ENCODE measurements at places on chromosomes 7 and 10.

DNA sequence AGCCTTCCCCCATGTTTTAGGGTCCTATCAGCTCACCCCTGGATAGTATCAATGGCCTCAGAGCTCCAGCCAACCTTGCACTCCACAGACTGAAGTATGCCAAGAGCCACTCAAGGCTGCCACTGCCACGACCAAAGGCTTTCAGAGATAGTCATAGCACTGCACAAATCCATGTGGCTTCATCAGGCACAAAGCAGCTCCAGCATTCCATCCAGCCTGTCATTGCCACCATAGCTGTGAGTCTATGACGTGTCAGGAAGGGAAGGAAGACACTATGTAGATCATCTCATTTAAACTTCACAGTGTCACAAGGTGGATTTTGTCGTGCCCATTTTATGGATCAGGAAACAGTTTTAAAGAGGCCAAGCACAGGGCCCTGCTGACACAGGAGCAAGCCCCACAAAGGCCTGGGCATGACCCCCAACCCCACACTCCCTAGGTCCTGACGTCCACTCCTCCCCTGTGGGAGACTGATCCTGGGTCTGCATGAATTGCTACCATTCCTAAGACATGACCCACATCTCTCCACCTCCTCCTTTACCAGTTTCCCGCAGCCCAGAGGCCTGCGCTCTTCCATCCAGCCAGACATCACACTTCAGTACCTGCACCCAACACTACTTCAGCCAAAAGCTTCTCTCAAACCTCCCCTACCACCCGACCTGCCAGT, 119.4 kb downstream of the DIP2C start:
- DNase-seq, result no peak

DNA sequence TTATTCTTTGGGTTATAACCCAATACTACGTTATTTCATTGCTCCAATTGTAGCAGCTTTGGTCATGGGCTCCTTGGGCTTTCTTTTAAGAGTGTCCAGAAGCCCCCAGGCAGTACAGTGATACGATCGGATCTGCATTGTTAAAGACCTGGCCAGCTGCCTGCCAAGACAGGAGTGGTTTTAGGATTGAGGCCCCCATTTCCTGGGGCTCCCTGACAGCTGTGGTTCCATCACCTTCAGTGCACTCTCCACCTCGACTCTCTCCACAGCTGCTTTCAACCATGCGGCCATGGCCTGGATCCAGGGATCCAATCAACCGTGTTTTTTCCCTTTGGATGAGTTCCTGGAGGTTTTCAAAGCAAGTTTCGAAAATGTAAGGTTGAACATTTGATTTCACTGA, 123.4 kb upstream of the BTBD16 start:
- DNase-seq, result no peak

DNA sequence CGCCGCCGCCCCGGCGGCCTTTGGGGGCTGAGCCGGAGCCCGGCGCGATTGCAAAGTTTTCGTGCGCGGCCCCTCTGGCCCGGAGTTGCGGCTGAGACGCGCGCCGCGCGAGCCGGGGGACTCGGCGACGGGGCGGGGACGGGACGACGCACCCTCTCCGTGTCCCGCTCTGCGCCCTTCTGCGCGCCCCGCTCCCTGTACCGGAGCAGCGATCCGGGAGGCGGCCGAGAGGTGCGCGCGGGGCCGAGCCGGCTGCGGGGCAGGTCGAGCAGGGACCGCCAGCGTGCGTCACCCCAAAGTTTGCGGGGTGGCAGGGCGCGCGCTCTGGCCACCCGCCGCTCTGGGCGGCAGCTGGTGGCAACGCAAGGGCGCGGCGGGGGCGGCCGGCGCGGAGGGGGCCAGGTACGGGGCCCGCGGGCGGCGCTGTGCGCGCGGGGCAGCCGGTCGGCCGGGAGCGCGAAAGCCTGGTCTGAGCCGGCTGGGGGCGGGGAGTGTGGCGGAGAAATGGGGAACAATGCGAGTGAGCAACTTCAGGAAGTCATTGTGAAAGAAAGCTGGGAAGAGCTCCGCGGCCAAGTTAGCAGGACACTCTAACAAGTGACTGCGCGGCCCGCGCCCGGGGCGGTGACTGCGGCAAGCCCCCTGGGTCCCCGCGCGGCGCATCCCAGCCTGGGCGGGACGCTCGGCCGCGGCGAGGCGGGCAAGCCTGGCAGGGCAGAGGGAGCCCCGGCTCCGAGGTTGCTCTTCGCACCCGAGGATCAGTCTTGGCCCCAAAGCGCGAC, at the start of gene IKZF1:
Gene IKZF1 (plus strand): TSS at position 588 of the 782 bp plus-strand sequence. CDS start 14,346 bp downstream, outside the sequence.
- no peak for DNase-seq

DNA sequence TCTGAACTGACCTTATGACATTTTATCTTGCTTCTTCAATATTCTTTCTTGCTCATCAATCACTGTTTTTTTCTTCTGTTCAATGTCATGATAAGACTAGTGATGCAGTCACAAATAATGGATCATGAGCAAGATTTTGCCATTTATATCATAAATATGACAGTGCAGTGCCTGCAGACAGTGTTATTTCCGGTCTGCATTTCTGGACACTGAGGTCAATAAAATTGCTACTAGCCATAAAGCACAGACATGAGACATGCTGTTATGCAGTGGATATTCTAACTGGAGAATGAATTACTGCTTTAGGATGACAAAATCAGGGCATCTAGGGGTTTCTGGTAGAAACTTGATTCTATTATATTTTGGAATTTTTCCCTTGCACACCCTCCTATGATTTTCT, 1509.7 kb upstream of the LRRTM3 start:
- DNase-seq, result no peak

- DNase-seq, result no peak
Observed at GRCh38 chr7:111083413-111083812, 7.5 kb upstream of the LRRN3 start.

- DNase-seq, result no peak
Observed at GRCh38 chr10:97975598-97975997, 54.8 kb downstream of the CRTAC1 start.

DNA sequence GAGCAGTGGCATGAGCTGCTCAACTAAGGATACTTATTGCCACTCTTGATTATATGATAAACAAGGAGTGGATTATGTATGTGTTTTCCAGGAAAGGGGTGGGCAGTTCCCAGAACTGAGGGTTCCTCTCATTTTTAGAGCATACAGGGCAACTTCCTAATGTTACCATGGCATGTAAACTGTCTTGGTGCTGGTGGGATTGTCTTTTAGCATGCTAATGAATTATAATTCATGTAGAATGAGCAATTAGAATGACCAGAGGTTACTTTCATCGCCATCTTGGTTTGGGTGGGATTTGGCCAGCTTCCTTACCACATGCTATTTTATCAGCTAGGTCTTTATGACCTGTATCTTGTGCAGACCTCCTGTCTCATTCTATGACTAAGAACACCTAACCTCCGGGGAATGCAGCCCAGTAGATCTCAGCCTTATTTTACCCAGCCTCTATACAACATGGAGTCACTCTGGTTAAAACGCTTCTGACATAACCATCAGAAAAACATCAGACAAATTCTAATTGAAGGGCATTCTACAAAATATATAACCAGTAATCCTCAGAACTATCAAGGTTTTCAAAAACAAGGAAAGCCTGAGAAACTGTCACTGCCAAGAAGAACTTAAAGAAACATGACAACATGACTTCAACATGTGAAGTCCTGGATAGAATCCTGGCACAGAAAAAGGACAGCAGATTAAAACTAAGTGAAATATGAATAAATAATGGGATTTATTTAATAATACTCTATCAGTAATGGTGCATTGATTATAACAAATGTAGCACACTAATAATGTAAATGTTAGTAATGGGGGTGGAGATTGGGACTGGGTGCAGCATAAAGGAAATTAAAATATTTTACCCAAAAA, 365.0 kb downstream of the SEMA3D start:
- no peak for DNase-seq

DNA sequence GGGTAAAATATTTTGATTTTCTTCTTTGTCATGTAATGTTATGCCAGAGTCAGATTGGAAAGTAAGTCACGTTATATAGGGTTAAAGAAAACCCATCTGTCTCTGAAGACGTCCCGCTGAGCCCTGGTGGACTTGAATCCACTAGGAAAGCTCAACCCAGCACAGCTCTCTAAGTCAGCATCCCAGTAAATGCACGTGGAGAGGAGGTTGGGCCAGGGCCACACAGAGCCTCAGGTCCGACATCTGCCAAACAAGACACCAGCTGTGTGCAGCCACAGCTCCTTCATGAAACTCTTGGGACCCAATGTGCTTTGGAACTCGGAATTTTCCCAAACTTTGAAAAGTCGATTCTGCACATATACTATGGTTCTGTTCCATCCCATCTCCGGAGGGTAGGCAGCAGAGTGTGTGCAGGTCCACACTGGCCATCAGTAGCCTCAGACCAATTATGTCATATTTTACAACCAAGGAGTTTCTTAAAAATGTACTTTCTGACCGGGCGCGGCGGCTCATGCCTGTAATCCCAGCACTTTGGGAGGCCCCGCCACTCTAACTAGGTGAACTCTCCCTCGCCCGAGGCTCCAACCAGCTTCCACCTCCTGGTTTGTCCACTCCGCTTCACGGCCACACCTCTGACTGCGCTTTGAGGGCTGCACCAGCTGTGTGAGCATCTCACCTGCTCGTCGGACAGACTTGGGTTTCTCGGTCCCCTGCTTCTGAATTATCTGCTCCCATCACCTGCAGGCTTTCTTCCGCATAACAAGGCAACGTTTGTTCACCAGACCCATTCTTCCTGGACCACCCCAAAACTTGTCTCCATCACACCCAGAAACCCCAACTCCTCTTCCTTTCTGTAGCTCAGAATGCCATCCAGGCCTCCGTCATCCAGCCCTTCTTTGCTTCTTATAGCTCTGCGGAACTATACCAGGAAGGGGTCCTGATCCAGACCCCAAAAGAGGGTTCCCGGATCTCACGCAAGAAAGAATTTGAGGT, 29.7 kb upstream of the DNAJB6 start:
- DNase-seq, result no peak

GRCh38 chr7:43891069-43891955, 15.1 kb downstream of the URGCP start:
- no peak for DNase-seq

GRCh38 chr10:89540420-89540949, 5.1 kb upstream of the SLC16A12 start:
- DNase-seq, result no peak

- no peak for DNase-seq
Observed at GRCh38 chr10:126160971-126161630, 227.2 kb downstream of the ADAM12 start.

DNA sequence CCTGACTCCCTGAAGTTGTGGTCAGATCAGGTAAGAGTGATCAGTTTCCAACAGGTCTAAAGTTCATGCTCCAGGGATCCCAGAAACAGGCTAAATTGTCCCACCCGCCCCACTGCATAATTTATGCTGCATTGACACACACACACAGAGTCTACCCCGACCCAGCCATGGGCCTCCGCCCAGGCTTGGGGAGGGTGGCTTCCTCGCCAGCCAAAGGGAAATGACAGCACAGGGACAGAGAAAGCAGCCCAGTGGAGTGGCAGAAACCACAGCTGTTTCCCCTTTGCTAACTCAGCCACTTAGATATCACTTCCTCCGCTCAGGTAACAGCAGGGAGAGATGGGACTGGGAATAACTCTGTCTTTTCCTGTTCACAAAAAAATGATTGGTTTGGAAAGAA, 9.4 kb downstream of the SH3PXD2A start:
- no peak for DNase-seq

GRCh38 chr10:60008816-60009215, 102.5 kb upstream of the CCDC6 start:
- no peak for DNase-seq

DNA sequence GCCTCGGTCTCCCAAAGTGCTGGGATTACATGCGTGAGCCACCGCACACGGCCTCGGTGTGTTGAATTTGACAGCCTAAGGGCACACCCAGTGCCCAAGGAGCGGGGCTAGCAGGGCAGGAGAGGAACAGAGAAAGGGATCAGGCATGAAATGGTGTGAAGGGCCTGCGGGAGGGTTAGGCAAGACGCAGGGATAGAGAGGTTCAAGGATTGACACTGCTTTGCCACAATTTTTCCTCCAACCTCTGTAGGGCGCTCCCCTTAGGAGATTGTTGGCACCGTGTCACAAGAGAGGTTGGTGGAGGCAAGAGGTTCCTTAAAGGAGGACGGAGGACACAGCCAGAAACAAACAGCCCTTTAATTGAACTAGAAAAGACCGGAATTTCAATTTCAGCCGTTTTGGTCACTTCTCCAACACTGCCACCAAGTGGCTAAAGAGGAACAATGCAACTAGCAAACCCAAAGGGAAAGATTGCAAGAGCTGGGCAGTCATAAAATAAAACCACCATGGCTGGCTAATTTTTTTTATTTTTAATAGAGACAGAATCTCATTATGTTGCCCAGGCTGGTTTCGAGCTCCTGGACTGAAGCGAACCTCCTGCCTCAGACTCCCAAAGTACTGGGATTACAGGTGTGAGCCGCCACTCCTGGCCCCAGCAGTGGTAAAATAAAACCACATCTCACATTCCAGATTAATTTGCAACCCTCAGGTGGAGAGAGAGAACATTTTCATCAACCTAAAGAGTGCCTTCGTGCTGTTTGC, 6.9 kb upstream of the CREB3L2 start:
- DNase-seq, result no peak

DNA sequence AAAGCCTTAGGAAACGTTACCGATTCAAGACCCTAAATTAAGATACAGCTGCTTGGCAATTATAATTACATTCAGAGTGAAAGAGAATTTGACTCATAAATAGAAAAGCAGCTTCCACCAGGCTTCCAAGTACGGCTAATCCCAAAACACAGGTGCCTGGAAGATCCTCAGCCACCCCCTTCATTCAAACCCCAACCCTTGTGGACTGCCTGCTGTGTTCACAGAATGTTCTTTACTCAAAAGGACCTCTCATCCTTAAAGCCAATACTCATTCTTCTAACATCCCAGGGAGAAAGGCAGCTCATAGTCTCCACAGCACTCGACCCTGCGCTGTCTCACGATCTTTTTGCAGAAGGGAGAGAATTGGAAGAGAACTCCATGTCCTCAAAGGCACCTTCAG, 32.9 kb downstream of the RNF32 start:
- no peak for DNase-seq

DNA sequence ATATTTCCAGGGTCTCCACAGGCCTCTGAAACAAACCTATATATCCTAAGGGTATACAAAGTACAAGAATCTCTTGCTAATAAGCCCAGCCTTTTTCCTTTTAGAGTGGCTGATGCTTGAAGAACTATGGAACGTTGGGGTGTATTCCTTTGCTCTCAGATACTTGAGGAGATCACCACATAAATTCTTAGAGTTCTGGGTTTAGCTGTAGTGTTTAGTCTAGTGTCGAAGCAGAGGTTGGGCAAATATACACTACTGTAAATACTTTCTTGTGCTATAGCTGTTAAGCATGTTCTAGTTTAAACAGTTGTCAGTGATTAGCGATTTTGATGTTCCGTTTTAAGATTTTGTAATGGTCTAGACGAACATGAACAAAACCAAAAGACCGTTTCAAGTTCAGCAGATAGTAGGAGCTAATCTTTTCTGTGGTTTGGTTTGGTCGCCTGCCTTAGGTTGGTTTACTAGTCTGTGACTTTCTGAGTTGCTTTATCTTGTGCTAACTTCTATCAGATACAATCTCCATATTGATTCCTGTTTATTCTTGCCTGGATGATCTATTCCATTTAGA, 229.6 kb downstream of the NSUN6 start:
- DNase-seq, result no peak

DNA sequence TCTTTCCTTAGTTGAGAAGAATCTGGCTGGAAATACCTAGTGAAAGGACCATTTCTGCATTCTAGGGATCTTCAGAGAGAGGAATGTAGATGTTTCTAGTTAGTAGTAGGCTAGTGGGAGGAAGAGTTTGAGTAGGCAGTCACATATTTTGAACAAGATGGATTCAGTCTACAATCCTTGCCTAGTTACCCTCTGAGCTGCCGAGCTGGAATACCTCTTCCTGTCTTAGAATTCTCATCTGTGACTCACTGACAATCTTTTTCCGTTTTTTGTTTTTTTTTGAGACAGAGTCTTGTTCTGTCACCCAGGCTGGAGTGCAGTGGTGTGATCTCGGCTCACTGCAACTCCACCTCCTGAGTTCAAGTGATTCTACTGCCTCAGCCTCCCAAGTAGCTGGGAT, 30.7 kb upstream of the PLPP4 start:
- peak; percentile 55 for DNase-seq

Data from non-pigmented ciliary epithelial cell (primary cell).